ENCODE measurements at places on chromosomes 5 and 9.

GRCh38 chr9:124855944-124856765 is 2.9 kb downstream of the WDR38 start:
- no peak for ATAC-seq

GRCh38 chr5:56072863-56073766 is 78.4 kb upstream of the IL6ST start:
- peak; percentile 24 for ATAC-seq

- no peak for ATAC-seq
Observed at GRCh38 chr9:91897201-91897600, 52.8 kb downstream of the ROR2 start.

- no peak for ATAC-seq
Observed at GRCh38 chr5:175133185-175133584, 310.8 kb downstream of the DRD1 start.

DNA sequence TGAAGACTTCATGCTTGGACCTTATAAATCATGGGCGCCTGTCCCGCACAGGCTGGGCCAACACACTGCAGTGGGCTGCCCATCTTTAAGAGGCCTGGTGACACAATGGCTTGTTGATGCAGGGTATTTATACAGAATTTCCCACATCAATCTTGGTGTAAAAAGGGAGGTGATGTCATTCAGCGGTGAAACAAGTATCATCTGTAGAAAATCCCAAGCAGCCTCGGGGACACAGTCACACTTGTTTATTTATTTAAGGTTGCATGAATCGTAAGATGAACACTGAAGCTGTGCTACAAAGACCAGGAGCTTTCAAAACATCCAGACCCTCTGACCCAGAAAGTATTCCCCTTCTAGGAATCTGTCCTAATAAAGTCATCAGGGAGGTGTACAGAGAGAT is 40.5 kb downstream of the SMIM23 start:
- no peak for ATAC-seq

- ATAC-seq = no peak
Observed at GRCh38 chr5:127834554-127834953, 131.4 kb downstream of the CCDC192 start.

DNA sequence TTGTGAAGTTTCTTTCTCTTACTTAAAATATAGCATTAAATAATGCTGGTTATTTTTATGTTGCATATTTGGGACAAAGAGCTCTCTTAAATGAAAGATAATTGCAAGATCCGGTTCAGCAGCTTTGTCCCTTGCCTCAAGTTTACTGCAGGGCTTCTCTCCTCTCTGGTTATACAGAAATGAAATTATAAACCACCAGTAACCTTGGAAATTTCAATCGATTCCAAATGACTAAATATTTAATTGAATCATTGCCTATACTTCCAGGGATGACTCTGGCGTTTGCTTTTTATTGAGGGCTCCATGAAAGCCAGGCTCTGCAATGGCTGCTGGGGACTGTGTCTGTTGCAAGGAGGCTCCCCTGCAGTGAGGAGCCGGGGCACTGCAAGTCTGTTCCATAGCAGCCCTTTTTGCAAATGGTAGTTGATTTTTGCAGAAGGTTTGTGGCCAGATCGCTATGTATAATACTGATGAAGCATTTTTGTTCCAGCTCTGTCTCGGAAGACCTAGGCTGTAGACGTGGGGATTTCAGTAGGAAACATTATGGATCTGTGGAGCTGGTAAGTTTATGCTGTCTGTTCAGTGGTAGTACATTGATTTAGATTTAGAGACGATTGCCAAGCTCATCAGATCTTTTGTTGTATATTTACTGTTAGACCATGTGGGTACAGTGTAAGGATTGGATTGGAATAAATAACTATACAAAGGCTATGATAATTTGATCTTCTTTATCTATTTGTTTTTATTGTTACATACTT is at the start of gene GARNL3:
TSS of gene GARNL3 (plus strand) at position 313 of the 758 bp plus-strand sequence. CDS start at position 417, 104 bp downstream.
- no peak for ATAC-seq

GRCh38 chr5:7453947-7454346 is 58.0 kb downstream of the ADCY2 start:
- no peak for ATAC-seq

- ATAC-seq = no peak
Observed at GRCh38 chr9:132114102-132114707, 34.5 kb upstream of the MED27 start.

DNA sequence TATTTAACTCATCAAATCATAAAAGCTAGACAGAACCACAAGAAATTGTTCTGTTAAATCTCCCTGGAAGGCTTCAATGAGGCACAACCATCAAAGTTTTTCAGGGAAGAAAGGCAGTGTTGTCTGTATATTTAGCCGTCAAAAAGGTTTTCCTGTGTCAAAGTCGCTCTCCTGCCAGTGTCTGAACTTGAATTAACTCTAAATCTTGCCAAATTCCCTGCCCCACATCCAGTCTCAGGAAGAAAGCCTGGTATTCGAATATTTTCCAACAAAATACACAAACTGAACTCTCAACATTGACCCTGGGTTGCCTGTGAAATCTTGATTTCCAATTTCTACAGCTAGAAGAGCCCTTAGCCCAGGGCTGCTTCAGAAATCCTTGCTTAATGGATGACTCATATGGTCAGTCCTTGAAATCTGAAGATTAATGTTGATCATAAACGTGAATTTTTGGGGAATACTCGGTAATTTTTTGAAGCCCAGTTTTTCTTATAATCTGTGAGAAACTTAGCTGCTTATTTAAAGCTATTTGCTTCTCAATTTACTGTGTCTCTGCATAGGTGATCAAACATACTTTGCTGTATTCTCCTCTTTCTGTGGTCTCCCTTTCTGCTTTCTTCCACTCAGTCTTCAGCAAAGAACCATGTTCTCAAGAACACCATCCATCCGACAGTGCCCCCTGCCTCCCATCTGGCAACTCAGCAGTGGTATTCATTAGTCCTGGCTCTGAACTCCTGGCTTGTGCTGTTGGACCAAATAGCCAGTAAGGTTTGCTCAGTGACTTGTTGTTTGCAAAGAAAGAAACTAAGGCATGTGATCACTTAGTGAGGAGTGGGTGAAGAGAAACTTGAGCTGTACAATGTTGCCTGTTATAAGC is 58.9 kb downstream of the NREP start:
- no peak for ATAC-seq

- peak; percentile 46 for ATAC-seq
Observed at GRCh38 chr9:137138722-137139467, at the start of gene GRIN1. Gene GRIN1, plus strand, starts transcription at chr9:137139154. Its CDS starts 333 bp downstream, at chr9:137139487.

DNA sequence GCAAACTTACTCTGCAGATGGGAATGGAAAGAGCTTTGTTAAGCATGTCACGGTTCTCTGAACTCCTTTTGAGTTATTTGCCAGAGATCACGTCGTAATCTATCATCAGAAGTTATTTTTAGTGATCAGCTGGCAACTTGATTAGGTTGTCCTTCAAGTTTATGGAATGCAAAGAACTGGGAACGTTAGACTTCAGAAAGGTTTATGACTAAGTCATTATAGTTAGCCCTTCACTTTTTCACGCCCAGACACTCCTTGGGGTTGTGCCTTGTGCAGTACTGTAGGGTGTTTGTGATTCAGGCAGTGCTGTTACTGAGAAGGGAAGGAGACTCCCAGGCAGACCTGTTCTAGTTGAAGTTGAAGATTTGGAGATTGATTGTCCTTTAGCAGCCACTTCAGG is 26.8 kb upstream of the PHF2 start:
- ATAC-seq = no peak

DNA sequence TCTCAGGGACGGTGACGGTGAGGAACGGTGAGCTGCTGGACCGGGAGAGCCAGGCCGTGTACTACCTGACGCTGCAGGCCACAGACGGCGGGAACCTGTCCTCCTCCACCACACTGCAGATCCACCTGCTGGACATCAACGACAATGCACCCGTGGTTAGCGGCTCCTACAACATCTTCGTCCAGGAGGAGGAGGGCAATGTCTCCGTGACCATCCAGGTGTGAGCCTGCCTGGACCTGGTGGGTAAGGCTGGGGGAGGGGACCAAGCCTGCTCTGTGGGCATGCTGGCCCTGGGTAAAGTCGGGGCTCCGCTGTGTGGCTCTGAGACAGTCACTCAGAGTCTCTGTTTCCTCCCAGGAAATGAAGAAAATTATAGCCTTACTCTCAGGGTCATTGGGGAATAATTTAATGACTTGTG is 29.3 kb downstream of the CDHR2 start:
- peak; percentile 52 for ATAC-seq

DNA sequence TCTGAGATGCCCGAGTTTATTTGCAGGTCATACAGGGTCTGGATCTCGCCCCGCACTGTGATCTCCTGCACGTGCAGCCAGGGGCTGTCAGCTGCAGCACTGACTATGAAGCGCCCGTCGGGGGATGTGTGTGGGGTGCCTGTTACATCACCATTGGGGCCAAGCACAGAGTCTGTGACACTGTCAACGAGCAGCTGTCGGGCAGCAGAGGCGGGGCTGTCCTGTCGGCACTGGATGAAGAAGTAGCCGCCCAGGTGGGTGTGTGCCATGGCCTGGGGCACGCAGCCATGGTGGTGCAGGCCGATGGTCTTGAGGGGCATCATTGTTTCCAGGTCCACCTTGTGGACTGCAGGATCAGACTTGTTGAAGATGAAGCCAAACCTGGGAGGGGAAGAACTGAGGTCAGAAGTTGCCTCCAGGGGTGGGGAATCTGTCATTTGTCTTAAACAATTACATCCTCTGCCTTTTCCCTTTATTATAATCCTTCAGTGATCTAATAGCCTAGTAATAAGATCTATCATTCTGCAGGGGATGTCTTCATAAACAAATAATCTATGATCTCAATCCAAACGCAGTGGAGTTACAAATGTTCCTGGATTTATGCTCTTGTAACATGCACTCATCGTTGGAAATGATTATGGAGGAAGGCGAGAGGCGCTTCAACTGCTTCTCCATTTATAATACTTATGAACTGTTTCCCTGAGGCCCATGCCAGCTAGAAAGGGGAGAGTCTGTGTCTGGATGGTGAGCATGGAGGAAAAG is 147.8 kb downstream of the HSPA4 start:
- no peak for ATAC-seq

GRCh38 chr9:132991351-132992300 is 13.1 kb downstream of the GFI1B start:
- no peak for ATAC-seq

GRCh38 chr5:31854181-31855133 is 215.5 kb downstream of the PDZD2 start:
- no peak for ATAC-seq

GRCh38 chr5:168372356-168372946 is 81.0 kb downstream of the WWC1 start:
- no peak for ATAC-seq

DNA sequence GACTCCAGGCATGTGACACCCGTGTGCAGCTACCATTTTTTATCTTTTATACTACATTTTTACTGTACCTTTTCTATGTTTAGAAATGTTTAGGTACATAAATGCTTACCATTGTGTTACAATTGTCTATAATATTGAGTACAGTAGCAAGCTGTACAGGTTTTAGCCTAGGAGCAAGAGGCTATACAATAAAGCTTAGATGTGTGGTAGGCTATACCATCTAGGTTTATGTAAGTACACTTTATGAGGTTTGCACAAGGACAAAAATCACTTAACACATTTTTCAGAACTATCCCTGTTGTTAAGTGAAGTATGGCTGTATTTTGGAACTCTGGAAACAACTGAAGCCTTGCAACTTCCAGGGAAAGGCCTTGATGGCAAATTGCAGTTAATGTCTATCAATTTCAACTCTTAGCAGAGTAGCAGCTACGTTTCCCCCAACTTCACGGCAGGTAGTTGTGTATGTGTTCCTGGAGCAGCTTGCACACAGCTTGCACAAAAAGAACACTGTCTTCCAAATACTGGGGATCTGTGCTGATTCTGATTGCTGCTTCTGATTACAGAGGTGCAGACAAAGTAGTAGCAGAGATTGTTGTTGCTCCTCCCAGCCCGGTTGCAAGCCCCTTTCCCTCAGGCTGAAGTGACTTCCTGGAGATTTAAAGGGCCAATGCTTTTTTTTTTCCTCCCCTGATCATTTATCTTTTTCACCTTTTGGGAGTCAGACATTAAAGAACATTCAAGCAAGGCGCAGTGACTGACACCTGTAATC is 30.0 kb downstream of the SIL1 start:
- ATAC-seq = no peak

- ATAC-seq = no peak
Observed at GRCh38 chr9:14029806-14030374, 284.1 kb downstream of the NFIB start.

GRCh38 chr5:154103233-154103632 is 64.5 kb downstream of the MFAP3 start:
- no peak for ATAC-seq

DNA sequence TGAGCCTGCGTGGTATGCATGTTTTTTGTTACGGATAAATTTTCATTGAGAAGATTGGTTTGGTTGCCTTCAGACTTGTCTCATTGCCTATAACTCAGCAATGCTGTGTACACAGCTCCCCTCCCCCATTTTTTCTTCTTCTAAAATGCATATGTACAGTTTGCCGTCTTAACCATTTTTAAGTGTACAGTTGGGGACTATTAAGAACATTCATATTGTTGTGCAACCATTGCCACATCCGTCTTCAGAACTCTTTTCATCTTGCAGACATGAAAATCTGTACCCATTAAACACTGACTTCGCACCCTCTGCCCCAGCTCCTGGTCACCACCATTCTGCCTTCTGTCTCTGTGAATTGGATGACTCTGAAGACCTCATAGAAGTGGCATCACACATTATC is 6.2 kb downstream of the EXOC3 start:
- no peak for ATAC-seq
